ENCODE measurements at places on chromosomes 13 and 19.

GRCh38 chr13:97726664-97727280 is 226.7 kb upstream of the IPO5 start:
- DNase-seq = peak; percentile 54

DNA sequence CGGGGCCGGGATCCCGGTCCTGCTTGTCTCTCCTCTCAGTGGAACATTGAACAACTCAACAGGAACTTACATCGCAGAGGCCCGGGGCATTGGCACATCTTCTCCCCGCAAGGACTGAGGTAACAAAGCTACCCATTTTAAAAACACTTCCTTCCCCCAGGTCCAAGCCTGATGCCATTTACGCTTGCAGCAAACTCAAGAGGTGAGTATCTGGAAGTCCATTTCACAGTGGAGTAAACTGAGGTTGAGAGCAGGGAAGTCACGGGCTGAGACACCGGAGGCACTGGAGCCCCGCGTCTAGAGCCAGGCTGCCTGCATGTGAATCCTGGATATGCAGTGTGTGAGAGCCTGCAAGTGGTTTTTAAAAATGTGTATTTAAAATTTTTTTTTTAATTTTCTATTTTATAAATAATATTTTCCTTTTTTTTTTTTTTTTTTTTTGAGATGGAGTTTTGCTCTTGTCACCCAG is 492 bp upstream of the PGLYRP1 start:
- no peak for DNase-seq

- DNase-seq = peak; percentile 27
These were observed 106.4 kb upstream of the MLNR start for GRCh38 chr13:49113526-49114286.

DNA sequence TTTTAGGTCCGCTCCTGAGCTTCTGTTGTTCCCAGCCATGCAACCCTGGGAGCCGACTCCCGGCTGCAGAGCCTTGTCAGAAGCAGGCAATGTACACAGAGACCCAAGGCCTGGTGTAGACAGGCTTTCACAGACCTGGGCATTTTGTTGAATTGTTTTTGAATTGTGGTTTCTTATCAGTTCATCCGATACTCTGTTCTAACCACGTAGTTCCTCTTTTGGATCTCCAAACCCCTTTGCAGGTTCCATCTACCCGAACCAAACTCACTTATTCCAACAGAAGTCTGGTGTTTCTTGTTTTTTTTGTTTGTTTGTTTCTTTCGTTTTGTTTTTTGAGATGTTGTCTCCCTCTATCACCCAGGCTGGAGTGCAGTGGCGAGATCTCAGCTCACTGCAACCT is 6.3 kb upstream of the NLRP2 start:
- no peak for DNase-seq

GRCh38 chr13:50580684-50581305 is 262.7 kb downstream of the DLEU7 start:
- no peak for DNase-seq

DNA sequence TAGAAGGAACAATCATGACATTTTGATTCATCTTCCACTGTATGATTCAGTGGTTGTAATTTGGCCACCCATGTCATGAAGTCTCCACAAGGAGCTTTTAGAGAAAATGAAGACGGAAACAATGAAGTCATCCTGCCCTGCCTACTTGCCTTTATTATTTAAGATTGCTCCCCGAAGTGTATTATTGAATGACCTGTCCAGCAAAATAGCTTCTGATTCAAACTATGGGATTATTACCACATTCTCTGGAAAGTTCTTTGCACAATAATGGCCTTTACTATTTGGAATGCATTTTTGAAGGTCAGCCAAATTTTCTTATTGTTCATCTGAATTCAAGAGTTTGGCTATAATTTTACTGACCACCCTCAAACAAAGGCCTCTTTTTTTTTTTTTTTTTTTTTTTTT is 77.8 kb upstream of the RFC3 start:
- DNase-seq = no peak

DNA sequence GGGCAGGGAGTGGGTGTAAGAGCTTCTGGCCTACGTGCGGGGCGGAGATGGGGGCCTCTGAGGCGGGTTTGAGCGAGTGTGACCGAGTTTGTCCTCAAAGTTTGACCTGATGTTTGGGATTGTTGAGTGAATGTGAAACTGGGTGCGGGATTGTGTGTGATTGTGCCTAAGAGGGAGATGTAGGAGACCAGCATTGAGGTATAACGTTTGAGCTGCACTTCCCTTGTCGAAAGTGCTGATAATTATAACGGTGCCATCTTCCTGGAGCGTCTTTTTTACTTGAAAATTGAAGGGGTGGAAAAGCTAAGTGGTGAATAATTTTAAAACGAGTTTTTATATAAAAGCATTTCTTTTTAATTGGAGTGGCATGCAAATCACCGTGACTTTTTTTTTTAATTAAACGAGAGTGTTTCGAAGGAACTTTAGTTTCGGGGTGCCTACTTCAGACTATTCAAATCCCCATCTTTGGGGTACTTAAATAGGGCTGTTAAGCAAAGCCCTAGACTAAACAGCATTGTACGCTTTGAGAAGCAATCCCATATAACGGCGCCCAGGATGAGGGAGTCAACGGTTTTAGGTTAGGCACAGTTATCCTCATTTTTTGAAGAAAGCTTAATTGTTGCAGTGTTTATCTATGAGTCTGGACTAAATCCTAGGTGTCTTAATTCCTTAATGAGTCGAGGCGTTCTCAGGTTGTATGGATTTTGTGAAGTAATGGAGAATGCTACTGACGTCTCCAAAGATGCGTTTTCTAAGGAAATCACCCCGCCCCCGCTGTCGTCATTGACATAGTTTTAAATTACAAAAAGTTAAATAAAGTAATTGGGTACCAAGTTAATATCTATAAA is 594 bp downstream of the ZNF146 start:
- DNase-seq = no peak

- DNase-seq = no peak
These were observed 523.7 kb upstream of the HTR2A start for GRCh38 chr13:47420568-47420967.

GRCh38 chr13:37069597-37070103 is 10.2 kb upstream of the SUPT20H start:
- DNase-seq = no peak

DNA sequence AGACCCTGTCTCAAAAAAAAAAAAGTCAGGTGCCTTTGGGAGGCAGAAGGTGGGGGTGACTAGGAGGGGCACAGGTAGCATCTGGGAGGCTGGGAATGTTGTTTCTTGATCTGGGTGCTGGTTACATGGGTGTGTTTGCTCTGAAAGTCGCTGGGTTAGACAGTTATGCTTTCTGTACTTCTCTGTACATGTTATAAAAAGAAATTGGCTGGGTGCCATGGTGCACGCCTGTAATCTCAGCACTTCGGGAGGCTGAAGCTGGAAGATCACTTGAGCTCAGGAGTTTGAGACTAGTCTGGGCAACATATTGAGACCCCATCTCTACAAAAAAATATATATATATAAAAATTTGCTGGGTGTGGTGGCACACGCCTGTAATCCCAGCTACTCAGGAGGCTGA is 15.1 kb downstream of the NOSIP start:
- DNase-seq = peak; percentile 13
